Activated naive CD4-positive, alpha-beta T cell treated with anti-CD3 and anti-CD28 coated beads for 36 hours (primary cell): ENCODE measurements at places on chromosomes 3 and 15. TPM values are rescaled to one million over a fixed set of nuclear protein-coding genes. Genes with fewer than 3 reads are reported as not detected.
A peak's percentile ranks its signal among the peaks of the same experiment; 100 is the strongest.

- H3K27ac ChIP-seq, result no peak overlapping the region
- H3K36me3 ChIP-seq, result no peaks in the 10 kb centered on the region
- H3K4me3 ChIP-seq, result no peak overlapping the region
- H3K27me3 ChIP-seq, result no peaks in the 10 kb centered on the region
- DNase-seq, result no peak
These were observed 288.2 kb downstream of the EPHA6 start for GRCh38 chr3:97102641-97103040.

- no peak for DNase-seq
- H3K4me3 ChIP-seq, result peak overlapping the region; percentile 92
- no peaks in the 10 kb centered on the region for H3K27me3 ChIP-seq
These were observed 80.7 kb upstream of the ZBED2 start for GRCh38 chr3:111675846-111676210.

EEFSEC gene
- 11.0 TPM for total RNA-seq

SPSB4 gene
- not detected for total RNA-seq

ZBTB20 gene
- total RNA-seq, result 4.5 TPM
